Stimulated activated CD4-positive, alpha-beta T cell treated with anti-CD3 and anti-CD28 coated beads, Interleukin-1b, Interleukin-23, amount 100 ng/mL, for 1 hour (primary cell): ENCODE measurements at places on chromosomes 6 and 20.

DNA sequence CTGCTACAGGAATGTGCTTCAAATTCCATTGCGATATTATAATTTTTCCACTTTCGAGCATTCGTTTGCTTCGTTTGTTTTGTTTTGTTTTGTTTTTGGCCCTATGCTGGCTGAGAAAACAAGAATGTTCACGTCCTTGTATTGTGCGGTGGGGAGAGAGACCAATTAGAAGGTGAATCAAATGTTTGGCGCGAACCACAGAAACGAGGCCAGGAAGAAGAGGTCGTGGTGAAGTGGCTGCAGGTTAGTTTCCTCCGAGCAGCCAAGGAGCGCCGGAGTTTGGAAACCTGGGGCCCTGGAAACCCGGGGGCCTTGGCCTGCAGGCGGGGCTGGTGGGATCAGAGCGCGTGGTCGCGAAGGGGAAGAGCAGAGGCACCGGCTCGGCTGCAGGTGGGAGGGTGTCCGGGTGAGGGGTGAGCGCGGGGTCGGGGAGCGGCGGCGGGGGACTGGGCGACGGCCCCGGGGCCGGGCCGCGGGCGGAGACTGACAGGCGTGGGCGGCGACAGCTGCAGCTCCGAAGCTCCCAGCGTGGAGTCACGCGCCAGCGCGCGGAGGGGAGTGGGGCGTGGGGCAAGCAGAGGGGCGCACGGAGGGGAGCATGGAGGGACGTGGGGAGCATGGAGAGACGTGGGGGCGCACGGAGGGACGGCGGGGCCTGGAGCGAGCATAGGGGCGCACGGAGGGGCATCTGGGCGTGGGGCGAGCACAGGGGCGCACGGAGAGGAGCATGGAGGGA is 141.5 kb upstream of the PDE10A start:
- DNase-seq, result no peak

- DNase-seq, result no peak
Observed at GRCh38 chr20:32600681-32601237, 15.6 kb upstream of the NOL4L start.

DNA sequence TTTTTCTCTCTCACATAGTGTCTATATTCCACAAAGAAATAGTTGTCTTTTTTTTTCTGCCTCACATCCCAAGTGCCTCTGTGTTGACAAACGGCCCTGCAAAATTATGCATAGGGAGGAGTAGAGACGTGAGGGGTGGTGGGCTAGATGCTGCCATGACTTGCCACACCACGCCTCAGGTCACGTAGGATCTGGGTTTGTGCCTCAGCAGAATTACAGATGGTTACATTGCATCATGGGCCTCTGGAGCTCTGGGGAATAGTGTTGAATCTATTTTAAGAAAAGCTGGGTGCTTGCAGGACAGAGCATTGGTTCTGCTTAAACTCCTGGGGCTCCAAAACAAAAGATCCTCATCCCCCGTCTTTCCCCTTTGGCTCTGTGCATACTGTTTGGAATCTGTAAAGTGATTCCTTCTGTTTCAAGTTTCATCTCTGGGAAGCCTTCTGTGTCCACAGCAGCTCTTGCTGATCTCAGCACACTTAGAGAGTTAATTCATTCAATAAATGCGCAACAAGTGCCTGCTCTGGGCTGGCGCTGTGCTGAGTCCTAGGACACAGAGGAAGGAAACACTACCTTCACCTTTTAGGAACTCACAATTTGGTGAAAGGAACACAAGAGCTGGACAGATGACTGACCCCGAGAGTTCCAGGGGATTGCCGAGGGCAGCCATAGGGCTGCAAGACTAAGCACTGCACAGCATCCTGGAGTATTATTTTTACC is 2.4 kb downstream of the FANCE start:
- DNase-seq, result no peak

DNA sequence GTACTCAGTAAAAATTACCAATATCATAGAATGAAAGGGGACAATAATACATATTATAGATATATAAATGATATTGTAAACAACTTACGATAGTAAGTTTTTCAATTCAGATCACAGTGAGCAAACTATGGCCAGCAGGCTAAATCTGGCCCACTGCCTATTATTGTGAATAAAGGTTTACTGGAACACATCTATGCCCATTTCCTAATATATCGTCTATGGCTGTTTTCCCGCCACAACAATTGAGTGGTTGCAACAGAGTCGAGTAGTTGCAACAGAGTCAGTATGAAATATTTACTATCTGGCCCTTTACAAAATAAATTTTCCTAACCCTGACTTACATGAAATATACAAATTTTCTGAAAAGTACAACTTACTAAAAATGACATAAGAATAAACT is 297.3 kb upstream of the KCNQ5 start:
- DNase-seq, result no peak

- DNase-seq, result no peak
Observed at GRCh38 chr20:40997116-40997515, 31.5 kb upstream of the TOP1 start.

GRCh38 chr6:157732007-157732406 is 91.0 kb upstream of the SNX9 start:
- DNase-seq, result no peak

GRCh38 chr20:3786665-3787323 is at the start of gene CENPB:
CENPB (minus strand) TSS chr20:3786740; CDS start chr20:3786483, 257 bp downstream.
- peak; percentile 85 for DNase-seq

DNA sequence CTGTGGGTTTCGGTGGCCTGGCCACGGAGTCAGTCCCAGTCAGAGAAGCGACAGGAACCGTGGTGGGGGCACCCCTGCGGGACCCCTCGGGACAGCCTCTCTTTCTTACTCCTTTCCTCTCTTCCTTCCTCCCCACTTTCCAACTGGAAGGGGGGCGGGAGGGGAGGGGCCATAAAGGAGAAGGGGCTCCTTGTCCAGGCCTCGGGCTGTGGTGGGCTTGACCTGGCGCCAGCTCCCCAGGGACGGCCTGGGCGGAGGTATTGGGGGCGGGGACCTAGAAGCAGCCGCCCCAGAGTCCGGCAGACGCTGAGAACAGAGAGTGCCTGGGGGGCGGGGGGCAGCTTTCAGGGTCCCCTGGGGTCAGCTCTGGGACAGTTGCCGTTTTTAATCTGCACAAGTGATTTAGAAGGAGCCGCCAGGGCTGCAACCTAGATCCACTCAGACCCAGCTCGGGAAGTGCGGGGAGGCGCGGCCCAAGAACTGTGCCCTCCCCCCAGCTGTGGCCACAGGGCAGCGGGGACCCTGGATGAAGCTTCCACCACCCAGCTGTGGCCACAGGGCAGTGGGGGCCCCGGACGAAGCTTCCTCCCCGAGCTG is 6.4 kb upstream of the ABHD16B start:
- DNase-seq, result no peak

GRCh38 chr6:252775-253535 is 39.3 kb upstream of the DUSP22 start:
- no peak for DNase-seq

GRCh38 chr6:7518877-7519276 is 22.6 kb upstream of the DSP start:
- DNase-seq, result no peak

DNA sequence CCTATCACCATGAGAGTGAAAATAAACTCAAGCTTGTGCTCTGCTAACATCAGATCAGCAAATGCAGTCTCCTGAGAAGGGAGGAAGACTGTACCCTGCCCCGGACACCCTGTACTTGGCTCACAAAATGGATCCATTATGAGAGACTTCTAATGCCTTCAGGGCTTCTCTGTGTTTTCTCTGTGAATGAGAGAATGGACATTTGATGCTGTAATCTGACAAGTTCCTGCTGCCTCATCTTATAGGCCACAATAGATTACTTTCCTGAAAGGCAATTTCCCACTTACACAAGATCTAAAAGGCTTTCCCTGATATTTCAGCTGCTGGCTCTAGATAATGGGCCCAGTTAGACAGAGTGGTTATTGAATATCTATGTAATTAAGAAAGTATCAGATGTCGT is 117.2 kb downstream of the OTOR start:
- DNase-seq, result no peak
